ENCODE measurements at places on chromosomes 2 and 18.

- DNase-seq: no peak
Observed at GRCh38 chr2:23053601-23054000, 331.4 kb upstream of the KLHL29 start.

DNA sequence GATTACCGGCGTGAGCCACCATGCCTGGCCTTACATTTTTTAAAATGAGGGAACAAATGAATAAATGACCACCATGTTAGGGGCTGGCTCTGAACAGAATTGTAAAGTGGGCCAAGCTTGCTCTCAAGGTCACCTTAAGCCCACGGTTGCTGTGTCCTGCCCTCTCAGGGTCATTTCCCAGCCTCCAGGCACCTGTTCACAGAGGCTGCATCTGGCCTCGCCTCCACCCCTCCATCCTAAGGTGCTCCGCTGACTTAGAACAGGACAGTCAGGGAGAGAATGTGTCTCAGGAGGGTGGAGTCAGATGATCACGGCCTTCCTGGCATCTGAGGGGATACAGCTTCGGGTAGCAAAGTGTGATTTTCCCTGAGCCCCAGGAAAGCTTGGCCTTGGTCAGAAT, 7.3 kb downstream of the SFTPB start:
- DNase-seq: no peak

GRCh38 chr2:85116207-85116606, 17.0 kb upstream of the TCF7L1 start:
- no peak for DNase-seq

DNA sequence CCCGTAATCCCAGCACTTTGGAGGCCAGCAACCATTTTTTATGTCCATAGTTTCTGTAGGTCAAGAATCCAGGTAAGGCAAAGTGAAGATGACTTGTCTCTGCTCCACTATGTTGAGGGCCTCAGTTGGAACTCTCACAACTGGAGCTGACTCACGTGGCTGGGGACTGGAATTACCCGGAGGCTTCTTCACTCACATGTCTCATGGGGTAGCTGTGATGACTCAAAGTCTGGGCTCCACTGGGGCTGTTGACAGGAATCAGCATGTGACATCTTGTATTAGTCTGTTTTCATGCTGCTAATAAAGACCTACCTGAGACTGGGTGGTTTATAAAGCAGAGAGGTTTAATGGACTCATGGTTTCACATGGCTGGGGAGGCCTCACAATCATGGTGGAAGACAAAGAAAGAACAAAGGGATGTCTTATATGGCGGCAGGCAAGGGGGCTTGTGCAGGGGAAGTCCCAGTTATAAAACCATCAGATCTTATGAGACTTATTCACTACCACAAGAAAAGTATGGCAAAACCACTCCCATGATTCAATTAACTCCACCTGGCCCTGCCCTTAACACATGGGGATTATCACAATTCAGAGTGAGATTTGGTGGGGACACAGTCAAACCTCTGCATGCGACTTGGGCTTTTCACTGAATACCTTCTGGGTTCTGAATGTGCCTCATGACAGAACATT, 7.8 kb upstream of the PPP1R1C start:
- no peak for DNase-seq

- no peak for DNase-seq
Observed at GRCh38 chr2:121705390-121705789, 31.3 kb downstream of the NIFK start.

DNA sequence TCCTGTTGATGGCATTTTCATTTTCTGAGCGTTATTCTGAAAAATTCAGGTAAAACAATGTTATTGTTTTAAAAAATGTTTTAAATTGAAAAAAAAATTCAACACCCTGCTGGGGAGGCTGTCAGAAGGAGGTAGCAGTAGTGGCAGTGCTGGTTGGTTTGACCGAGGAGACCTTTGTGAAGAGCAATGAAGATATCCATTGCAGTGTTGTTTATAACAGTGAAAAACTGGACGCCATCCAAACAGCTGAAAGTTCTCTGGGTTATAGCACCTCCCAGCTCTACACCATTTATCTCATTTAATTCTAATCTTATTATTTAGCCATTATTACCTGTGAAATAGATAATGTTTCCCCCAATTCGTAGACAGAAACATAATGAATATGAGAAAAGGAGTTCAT, 12.6 kb upstream of the ITM2C start:
- DNase-seq: no peak

DNA sequence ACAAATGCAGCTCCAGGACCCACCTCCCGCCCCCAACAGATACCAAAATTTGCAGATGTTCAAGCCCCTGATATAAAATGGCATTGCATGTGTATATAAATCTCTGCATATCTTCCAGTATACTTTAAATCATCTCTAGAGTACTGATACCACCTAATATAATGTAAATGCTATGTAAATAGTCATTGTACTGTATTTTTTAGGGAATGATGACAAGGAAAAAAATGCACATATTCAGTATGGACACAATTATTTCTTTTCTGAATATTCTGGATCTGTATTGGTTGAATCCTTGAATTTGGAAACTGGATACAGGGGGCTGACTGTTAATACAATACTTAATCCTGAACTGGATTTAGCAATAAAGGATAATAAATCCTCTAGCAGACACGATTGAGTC, 67.7 kb downstream of the FRZB start:
- no peak for DNase-seq

DNA sequence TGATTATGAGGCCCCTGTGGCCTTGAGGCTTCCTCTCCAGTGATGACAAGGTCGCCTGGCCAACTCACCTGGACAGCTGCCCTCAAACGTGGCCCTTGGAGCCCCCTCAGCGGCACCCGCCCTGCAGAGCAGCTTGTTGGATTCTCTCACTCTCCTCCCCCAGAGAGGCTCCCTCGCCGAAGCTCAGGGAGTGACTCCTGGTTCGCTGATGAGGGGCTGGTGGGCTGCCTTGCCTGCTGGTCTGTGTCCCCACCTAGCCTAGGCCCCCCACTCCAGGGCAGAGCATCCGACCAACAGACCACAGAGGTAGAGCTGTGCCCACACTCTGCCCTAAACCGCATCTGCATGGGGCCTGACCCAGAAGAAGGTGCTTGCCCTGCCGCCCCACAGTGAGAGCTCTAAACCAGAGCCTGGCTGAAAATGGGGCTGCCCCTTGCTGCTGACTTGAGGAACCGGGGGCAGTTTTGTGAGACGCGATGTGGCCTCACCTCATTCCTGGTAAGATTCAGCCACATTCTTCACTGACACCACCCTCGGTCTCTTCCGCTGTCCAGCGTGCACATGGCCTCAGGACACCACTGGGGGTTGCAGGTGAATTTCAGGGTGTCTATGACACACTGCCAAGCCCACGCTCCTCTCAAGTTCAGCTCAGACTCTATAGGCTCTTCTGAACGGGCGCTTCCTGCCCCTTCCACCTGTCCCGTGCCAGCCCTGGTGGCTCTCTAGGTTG, 131.6 kb downstream of the CABLES1 start:
- DNase-seq: no peak

GRCh38 chr18:55420665-55421307, 167.2 kb downstream of the TCF4 start:
- DNase-seq: no peak

GRCh38 chr2:237315829-237316225, 98.1 kb downstream of the COL6A3 start:
- DNase-seq: no peak

GRCh38 chr2:88351249-88351601, 101.3 kb downstream of the FOXI3 start:
- DNase-seq: no peak

GRCh38 chr2:162212366-162212765, 30.9 kb downstream of the FAP start:
- DNase-seq: no peak

GRCh38 chr2:5507367-5507766, 184.8 kb upstream of the SOX11 start:
- DNase-seq: no peak

- no peak for DNase-seq
Observed at GRCh38 chr2:197386242-197386641, 48.6 kb downstream of the SF3B1 start.

- no peak for DNase-seq
Observed at GRCh38 chr2:121297217-121297830, 12.3 kb upstream of the TFCP2L1 start.

DNA sequence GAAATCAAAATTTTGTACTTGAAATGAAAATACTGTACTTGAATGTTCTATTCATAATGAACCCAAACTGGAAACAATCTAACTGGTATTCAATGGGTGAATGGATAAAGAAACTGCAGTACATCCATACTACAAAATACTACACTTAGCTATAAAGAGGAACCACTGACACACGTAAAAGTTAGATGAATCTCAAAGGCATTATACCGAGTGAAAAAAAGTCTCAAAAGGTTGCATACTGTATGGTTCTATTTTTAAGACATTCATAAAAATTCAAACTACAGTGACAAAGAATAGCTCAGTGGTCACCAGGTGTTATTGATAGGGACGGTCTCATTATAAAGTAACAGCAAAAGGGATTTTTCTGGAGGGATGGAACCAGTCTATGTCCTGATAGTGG, 41.1 kb downstream of the COBLL1 start:
- DNase-seq: no peak

- DNase-seq: no peak
Observed at GRCh38 chr2:102848366-102848839, 86.6 kb downstream of the TMEM182 start.

DNA sequence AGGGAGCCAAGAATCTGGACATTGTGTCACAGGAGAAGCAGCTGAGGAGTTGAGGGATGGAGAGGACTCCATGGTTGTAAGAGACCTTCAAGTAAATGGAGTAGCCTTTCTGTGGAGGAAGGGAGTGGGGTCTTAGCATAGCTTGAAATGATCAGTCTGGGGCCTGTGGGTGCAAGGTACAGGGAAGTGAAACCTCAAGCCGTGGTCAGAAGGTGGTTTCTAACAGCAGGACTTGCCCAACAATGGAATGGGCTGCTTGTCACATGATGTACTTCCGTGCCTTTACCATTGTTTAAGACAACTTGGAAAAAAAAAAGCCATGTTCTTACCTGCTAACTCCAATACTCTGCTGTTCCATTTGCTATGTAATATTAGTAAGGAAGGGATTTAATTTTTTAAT, 140.7 kb downstream of the LDLRAD4 start:
- DNase-seq: no peak

- DNase-seq: no peak
Observed at GRCh38 chr2:30736461-30737325, 70.6 kb downstream of the CAPN13 start.

DNA sequence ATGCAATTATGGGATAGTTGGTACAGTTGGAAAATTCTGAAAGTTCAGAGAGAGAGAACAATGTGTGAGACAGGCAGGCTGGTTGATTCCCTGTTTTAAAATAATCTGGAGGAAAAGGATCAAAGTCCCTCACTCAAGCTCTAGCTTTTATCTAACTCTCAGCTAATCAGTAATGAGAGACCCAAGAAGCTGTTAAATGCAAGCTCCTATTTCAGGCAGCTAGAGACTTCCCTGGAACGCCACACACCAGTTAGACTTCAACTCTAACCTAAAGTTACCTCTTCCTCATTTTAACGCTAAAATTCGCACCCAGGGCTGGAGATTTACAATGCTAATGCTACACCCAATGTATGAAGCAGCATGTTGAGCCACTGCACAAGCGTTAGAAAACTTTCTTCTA, 243.1 kb downstream of the EN1 start:
- DNase-seq: no peak

DNA sequence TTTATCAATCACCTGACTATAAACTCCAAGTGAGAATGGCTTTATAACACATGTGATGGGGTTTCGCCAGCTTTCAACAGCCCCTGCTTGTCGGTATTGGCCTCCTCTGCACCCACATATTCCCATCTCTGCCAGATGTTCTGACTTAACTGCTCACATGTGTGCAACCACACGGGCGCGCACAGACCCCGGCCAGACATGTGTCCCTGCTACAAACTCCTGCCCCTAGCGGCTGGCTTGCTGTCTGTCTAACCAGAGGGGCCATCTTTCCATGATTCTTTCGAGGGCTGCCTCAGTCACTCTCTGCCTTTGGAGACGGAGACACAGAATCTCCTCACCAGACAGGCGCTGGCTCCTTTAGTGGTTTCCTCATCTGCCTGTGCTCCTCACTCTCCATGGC, 15.3 kb downstream of the STON1 start:
- no peak for DNase-seq

- DNase-seq: no peak
Observed at GRCh38 chr2:192140236-192140839, 54.4 kb downstream of the TMEFF2 start.

DNA sequence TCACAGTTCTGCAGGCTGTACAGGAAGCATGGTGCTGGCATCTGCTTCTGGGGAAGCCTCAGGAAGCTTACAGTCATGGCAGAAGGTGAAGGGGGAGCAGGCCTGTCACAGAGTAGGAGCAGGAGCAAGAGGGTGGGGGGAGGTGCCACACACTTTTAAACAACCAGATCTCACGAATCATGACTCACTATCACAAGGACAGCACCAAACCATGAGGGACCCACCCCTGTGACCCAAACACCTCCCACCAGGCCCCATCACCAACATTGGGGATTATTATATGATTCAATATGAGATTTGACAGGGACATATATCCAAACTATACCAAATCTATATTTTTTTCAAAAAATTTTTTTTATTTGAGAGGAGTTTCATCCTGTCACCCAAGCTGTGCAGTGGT, 51.0 kb upstream of the GLS start:
- no peak for DNase-seq
